ENCODE measurements at places on chromosomes 13 and 19. TPM values are rescaled to one million over a fixed set of nuclear protein-coding genes. Genes with fewer than 3 reads are reported as not detected.

Gene MAP4K1
- 1.0 TPM for polyA plus RNA-seq

Gene ACTMAP
- polyA plus RNA-seq: 3.5 TPM

Gene ADPRHL1
- 2.4 TPM for polyA plus RNA-seq

Gene OR4F17
- polyA plus RNA-seq: not detected

All from adipose tissue (tissue), 3 donors.